Osteoblast (primary cell): ENCODE measurements at places on chromosomes 6 and 20.

DNA sequence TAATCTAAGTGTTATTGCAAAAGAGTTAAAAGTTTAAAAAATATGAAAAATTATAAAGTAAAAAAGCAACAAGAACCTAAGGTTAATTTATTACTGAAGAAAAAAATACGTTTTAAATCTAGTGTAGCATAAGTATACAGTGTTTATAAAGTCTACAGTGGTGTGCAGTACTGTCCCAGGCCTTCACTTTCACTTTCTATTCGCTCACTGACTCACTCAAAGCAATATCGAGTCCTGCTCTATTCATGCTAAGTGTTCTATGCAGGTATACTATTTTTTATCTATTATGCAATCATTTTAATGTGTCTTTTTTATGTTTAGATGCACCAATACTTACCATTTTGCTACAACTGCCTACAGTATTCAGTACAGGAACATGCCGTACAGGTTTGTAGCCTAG, 113.0 kb downstream of the MANEA start:
- H3K4me3 ChIP-seq = no peak overlapping the region
- no peaks in the 10 kb centered on the region for H3K36me3 ChIP-seq
- DNase-seq = no peak
- H3K4me1 ChIP-seq = no peaks in the 10 kb centered on the region
- no peaks in the 10 kb centered on the region for H3K27me3 ChIP-seq
- H3K27ac ChIP-seq = no peak overlapping the region

DNA sequence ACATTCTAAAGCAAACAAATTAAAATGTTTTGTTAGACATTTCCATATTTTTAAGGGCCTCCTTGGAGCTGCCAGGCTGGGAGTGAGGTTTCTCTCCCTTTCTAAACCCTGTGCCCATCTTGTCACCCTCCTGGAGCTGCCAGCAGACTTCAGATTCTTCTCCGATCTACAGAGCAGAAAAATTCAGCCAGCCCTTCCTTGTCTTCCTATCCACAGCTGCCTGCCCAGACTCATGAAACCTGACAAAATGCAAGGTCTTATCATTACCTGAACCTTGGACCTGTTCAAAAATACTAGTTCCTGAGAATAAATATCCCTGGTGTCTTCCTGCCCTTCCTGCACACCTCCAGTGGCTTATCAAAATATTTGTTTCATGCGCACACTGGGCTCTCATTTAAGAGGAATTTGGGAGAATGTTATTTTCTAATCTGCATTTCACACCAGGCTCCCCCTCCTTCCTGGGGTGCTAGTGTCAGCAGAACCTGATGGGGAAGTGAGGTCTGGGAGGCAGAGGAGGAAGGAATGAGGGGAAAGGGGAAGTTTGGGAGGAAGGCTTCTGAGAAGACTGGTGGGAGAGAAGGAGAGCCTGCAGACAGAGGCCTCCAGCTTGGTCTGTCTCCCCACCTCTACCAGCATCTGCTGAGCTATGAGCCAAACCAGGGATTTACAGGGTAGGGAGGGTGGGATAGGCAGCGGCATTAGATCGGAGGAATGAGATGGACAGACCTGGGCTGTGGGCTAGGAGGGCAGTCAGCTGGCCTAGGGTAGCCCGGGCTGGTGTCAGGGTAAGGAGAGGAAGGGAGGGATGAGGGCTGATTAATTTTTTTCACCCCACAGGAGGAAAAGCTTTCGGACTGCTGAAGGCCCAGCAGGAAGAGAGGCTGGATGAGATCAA, at the start of gene AIF1:
AIF1 (plus strand) TSS at position 551 of the 895 bp plus-strand sequence; CDS start at position 647, 96 bp downstream.
- H3K36me3 ChIP-seq = no peaks in the 10 kb centered on the region
- H3K4me3 ChIP-seq = no peak within 1 kb of the TSS
- H3K27ac ChIP-seq = no peak within 1 kb of the TSS
- DNase-seq = peak; percentile 45
- no peaks in the 10 kb centered on the region for H3K27me3 ChIP-seq

DNA sequence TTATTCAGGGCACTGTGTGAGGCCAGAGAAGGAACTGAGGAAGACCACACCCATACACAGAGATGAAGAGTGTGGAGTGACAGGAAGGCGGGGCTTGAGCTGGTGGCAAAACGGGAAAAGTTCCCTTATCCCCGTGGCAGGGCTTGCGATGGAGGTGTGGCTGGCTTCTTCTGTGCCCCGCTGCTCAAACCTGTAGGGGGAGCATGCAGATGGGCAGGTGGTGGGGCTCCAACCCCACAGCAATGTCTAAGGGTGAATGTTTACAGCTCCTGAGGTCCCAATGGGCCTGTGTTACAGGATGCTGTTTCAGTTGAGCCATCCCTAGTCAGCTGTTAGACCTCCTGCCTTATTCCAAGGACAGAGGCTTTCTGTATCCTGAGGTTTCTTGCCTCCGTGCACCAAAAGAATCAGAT, 105.9 kb downstream of the LY86 start:
- no peak overlapping the region for H3K4me3 ChIP-seq
- no peak for DNase-seq
- H3K27me3 ChIP-seq = no peaks in the 10 kb centered on the region

GRCh38 chr20:1302685-1303541, 26.0 kb downstream of the SDCBP2 start:
- H3K4me3 ChIP-seq = no peak overlapping the region
- DNase-seq = peak; percentile 98
- no peak overlapping the region for H3K27ac ChIP-seq
- peaks cover 6% of the 10 kb centered on the region for H3K36me3 ChIP-seq

- H3K27me3 ChIP-seq = no peaks in the 10 kb centered on the region
- no peak overlapping the region for H3K4me3 ChIP-seq
- no peaks in the 10 kb centered on the region for H3K4me1 ChIP-seq
- DNase-seq = no peak
- H3K27ac ChIP-seq = no peak overlapping the region
Observed at GRCh38 chr20:9867196-9867980, 28.5 kb upstream of the PAK5 start.

- no peaks in the 10 kb centered on the region for H3K4me1 ChIP-seq
- no peak overlapping the region for H3K27ac ChIP-seq
- DNase-seq = no peak
- no peaks in the 10 kb centered on the region for H3K36me3 ChIP-seq
Observed at GRCh38 chr20:39835130-39835842, 853.8 kb downstream of the MAFB start.
